Central memory CD4-positive, alpha-beta T cell (primary cell): ENCODE measurements at places on chromosomes 16 and 17.

GRCh38 chr16:2027024-2028010 lies 615 bp downstream of the NHERF2 start:
- DNase-seq, result no peak

DNA sequence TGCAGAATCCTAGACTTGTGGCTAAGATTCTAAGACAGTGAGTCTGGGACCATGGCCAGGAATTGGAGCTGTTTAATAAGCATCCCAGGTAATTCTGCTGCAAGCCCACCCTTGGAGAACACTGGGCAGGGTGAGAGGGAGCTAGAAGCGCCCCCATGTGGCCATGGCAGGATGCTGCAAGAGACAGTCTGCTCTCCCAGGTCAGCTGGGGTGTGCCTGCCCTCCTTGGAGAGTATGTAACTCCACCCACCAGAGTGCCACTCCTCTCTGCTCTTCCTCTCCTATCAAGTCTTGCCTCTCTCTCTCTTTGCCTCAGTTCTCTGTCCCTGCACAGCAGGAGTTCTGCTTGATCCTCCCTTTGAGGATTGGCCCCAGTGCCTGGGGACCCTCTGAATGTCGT lies 14.9 kb downstream of the RCVRN start:
- no peak for DNase-seq

DNA sequence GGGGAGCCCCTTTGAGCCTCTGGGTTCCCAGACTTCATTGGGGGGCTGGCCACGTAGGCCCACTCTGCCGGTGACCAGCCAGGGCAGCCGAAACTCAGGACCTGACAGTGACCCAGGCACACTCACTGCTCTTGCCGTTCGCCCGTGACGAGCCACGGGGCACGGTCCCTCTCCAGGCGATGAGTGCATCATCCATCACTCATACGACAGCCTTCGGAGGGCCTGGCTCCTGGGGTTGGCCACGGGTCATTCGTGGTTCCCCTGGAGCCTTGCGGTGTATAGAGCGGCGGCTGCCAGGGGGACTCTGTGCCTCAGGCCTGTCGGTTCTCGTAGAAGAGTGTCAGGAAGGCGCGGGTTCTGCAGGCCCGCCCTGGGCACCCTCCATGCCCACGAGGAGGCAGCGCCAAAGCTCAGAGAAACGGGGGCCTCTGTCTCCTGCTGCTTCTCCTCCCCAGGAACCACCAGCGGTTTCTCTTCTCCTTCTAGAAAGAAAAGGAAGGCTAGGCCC lies 11.2 kb upstream of the NUDT16L1 start:
- no peak for DNase-seq

- DNase-seq, result no peak
Measured at GRCh38 chr16:49997721-49998251, 27.2 kb upstream of the CNEP1R1 start.

DNA sequence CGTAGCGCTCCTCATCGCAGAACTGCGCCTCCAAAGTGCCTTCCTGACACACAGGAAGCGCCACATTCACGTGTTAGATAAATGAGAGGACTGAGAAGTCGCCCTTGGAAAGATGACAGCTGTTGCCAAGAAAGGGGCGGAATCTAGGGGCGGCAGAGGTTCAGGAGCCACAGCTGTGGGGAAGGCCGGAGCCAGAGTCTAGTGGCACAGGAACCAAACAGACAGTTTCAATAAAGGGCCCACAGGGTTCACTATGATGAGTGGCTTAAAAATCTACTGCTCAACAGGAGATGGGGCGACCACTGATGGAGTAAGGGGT lies 4.7 kb downstream of the FLCN start:
- no peak for DNase-seq
